ENCODE measurements at places on chromosomes 3 and 15.

DNA sequence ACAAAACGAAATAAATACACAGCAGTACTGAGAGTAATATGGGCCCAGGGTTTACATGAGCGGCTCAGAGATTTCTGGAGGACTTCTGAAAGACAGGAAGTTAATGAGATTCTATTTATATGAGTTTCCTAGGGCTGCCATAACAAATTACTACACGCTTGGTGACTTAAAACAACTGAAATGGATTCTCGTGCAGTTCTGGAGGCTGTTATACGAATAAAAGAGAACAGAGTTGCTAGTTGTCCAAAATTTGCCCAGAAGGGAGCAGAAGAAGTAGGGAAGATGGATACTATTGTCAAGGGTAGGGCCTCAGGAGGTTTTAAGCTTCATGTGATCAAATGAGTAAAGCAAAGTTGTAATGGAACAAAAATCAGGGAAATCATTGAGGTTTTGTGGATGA lies 173.1 kb upstream of the LYSMD4 start:
- DNase-seq: no peak

- no peak for DNase-seq
Observed at GRCh38 chr3:183572935-183573334, 17.4 kb upstream of the KLHL6 start.

DNA sequence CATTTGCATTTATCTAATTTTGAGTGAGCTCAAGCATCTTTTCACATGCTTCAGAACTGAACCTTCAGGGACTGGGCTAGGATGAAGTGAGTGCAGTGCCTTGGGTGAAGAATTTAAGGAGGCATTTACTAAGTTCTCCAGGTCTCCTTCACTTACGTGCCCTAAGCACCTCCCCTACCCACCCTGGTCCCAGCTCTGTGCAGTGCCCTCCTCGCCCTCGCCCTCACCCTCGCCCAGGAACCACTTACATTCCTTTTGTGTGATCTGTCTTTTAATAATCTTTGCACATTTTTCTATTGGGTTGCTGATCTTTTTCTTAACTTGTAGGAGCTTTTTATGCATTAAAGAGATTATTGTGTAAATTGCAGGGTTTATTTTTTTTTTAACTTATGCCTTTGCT lies 322.6 kb downstream of the THSD4 start:
- no peak for DNase-seq

- DNase-seq: peak; percentile 72
Observed at GRCh38 chr15:66931768-66932633, 133.4 kb upstream of the SMAD3 start.

GRCh38 chr15:25246641-25247406 lies 192.0 kb downstream of the UBE3A start:
- no peak for DNase-seq

DNA sequence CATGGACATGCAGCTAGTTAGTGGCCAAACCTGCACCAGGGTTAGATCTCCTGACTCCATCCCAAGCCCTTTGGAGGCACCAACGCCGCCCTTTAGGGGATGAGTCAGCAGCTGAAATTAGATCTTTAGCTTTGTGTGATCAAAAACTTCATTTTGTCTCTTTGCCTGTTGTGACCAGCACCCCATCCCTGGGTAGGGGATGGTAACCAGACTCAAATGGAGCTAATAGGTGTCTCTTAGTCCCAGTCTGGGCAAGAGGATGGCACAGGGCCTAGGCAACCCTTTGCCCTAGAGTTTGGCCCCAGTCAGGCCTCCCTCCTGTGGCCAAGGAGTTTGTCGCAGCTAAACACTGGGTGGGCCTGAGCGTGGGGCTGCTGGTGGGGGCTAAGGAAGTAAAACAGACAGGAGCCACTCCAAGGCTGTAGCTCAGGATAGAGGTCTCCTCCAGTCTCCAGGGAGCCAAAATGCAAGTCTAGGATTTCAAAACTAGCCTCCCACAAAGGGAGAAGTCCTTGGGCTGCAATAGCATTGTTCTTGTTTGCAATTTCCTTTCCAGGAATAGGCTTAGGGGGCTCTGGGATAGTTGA lies 105.1 kb downstream of the CPN2 start:
- DNase-seq: peak; percentile 27

All from ureter (tissue), 1 donor.